GM04503 (cell line): ENCODE measurements at places on chromosomes 11 and 22.

- DNase-seq, result no peak
Measured at GRCh38 chr11:116929414-116930090, 92.1 kb upstream of the APOA1 start.

DNA sequence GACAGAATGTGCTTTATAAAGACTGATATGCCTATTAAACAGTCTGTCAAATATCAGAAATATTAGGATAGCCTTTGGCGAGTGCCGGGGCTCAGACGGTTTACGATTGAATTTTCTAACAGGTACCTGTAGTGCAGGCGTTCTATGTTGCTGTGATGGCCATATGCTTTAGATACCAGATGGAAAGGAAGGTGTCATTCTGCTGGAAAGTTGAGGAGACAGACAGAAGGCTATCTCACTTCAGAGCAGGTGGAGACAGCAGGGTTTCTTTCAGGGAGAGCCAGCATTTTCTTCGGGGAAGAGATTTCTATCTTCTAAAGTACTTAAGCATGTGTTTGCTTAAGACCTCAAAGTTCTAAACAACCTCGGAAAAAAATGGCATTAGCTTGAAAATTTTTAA is 415.4 kb downstream of the NTM start:
- DNase-seq, result no peak

DNA sequence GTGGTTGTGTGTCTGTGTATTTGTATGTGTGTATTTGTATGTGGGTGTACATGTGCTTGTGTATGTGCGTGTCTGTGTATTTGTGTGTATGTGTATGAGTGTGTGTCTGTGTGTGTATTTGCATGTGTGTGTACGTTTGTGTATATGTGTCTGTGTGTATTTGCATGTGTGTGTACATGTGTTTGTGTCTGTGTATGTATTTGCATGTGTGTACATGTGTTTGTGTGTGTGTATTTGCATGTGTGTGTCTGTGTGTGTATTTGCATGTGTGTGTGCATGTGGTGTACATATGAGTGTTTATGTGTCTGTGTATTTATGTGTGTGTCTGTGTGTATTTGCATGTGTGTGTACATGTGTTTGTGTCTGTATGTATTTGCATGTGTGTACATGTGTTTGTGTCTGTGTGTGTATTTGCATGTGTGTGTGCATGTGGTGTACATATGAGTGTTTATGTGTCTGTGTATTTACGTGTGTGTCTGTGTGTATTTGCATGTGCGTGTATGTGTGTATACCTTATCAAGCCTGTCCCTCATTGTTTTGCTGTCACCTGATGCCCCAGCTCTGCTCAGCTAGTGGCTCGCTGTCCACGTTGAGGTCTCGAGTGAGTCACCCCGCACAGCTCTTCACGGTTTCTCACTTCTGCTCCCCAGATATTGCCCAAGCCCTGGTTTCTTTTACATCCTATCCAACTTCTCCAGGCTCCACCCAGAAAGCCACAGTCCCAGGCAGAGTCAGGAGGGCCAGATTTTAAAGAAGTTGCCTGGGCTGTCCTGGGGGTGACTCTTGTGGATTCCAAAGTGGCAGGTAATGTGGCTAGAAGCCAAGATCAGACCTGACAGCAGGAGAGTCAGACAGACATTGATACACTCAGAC is 15.2 kb downstream of the MB start:
- DNase-seq, result peak; percentile 68

DNA sequence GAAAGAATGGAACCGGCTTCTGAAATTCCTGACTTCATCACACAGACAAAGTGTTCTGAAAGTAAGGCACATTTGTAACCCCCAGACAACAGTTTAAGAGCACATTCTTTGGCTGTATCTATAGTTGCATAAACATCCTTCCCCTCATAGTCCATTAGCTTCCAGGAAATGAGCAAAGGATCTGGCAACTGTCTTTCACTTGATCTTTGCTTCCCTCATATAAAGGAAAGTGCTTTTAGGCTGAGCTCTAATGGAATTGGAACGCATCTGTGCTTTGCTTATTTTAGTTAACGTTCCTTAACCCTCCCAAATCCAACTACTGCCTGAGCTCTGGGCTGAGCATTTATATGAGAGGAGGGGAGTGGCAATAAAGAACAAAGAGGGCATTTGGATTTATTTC is 76.9 kb upstream of the API5 start:
- no peak for DNase-seq

- DNase-seq, result no peak
Measured at GRCh38 chr11:13962562-13963168, at the start of gene SPON1. SPON1 (plus strand) TSS chr11:13962723; CDS start chr11:13962905, 182 bp downstream.

GRCh38 chr11:28713850-28714249 is 605.7 kb downstream of the METTL15 start:
- DNase-seq, result no peak
